ENCODE measurements at places on chromosomes 7 and 10. TPM values are rescaled to one million over a fixed set of nuclear protein-coding genes. Genes with fewer than 3 reads are reported as not detected.

DNA sequence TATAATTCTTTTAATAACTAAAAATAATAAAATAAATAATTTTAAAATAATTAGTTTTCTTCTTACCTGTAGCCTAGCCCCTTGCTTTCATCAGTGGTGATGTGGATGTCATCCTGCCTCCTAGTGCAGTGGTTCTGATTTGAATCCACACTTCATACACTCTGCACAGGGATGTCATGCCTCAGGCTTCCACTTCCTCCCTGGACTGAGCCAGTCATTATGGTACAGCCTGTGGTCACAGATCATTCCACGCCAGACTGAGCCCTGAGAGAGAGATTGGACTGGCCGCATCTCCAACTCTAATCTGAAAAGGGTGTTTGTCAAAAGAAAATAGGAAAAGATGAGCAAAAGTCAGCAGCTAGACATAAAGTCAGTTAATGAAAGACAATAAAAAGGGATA is 436.2 kb upstream of the IGFBP3 start:
- DNase-seq, result no peak

- DNase-seq, result peak; percentile 55
These were observed 100.1 kb downstream of the CYTH3 start for GRCh38 chr7:6172224-6172909.

- DNase-seq, result no peak
These were observed 46.4 kb downstream of the KIAA1217 start for GRCh38 chr10:24255115-24255880.

- no peak for DNase-seq
These were observed 131.0 kb upstream of the AOAH start for GRCh38 chr7:36855330-36855729.

The ELFN1 gene
- total RNA-seq, result 9.5 TPM

The VKORC1L1 gene
- 15.3 TPM for total RNA-seq

- DNase-seq, result no peak
These were observed 6.1 kb upstream of the SH3PXD2A start for GRCh38 chr10:103861505-103861904.

GRCh38 chr7:13724977-13725566 is 264.4 kb downstream of the ETV1 start:
- no peak for DNase-seq

The HKDC1 gene
- total RNA-seq, result not detected

- peak; percentile 78 for DNase-seq
These were observed 3.7 kb downstream of the ELOVL3 start for GRCh38 chr10:102229810-102230263.

The IDI2 gene
- 0.35 TPM for total RNA-seq

DNA sequence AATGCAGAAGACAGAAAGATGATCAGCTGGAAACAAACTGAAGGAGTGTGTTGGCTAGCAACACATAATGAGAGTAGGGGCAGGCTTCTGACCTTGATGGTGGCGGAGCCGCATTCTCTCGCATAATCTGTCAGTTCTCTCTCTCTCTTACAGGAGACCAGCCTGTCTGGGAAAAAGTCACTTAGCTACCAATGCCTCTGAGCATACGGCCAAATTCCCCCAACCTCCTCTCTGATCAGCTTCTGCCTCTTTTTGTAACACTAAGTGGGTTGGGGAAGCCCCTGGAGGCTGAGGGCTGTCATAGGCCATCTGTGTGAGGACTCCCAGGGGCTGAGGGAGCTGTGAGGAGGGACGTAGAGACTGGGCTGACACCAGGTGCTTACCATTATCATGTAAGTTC is 104.6 kb downstream of the HIPK2 start:
- no peak for DNase-seq

DNA sequence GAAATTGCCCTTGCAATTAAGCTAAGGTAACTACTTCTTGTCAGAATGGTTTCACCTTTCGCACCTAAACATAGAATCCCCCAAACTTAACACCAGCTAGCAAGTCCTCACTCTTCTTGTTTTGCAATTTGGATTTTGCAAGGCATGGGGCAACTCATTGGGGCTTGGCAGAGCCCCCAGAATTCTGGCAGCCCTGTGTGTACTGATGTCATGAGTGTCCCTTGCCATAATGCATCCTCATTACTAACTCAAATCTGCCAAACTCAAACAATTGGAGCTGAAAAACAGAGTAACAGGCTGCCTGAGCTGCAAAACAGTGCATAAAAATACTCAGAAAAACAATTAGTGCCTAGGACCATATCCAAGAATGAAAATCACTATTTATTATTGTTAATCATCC is 7.9 kb upstream of the XPNPEP1 start:
- no peak for DNase-seq

DNA sequence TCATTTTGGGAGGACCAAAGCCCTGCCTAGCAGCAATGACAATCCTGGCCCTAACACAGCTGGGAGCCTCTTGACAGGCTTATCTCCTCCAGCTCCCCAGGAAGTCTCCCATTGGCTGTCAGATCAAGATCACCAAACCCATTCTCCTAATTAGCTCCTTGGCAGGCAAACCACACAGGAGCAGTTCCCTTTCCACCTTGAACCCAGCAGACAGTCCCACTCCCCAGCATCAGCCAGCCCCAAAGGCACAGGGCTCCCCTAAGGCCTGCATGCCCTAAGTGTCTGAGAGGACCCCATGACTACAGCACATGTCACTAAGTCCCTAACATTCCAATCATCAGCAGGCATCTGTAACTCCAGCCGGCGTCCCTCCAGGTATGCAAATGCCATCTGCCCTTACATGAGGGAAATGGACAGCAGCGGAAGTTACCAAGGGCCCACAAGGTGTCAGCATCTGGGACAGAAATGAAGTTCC is 348.5 kb downstream of the KCNMA1 start:
- no peak for DNase-seq

The SLC26A5 gene
- total RNA-seq, result not detected

DNA sequence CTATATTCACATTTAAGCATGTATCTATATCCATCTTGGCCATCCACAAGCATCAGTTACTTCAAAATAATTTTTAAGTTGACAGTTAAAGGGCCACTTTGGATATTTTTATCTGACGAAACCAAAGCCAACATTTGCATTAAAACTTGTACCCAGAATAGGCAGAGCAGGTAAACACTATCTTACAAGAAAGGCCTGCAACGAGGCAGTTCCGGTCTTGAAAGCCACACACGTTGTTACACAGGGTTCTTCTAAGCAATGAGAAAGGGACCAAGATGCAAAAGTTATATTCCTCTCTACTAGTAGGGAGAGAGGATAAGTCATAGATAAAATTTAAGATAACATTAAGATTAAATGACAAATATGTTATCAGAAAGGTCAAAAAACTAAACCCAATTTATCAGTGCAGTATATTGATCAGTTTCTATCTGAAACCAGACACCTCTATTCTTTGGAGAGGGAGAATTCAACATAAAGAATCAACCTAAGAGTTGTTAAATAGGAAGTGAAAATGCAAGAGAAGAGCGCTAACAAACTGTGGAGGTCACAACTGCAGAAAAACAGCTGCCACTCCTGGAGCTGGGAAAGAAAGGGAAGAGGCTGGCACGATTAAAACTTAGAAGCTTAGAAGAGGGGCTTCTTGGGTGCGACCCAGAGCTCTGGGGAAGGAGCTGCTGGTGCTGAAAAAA is 701.3 kb downstream of the TNS3 start:
- no peak for DNase-seq

DNA sequence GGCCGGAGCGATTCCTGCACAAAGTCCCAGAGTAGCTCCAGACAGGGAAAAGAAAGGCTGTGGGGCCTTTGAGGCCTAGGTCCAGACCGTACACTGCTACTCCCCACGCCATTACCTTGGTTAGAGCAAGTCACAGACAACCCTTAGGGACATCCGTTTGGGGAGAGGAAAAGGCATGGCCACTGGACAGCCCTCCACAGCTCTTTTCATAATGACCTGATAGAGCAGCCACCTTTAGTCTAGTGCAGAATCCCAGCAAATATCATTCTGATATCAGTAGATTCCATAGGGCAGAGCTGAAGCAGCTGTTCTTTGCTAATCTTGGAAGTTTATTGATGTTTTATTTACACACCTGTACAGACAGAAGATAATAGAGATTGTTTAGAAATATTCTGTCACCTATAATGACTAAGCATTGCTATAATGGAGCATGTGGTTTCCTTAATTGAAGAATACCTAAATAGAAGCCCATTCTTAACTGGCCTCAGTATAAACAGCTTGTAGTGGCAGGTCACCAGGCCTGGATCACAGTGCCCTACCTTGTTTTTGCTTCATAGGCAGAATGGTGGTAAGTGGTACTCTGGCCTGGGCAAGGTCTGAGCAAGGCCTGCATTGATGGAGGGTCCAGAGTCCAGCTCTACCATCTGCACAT is 27.9 kb downstream of the OGDH start:
- no peak for DNase-seq

GRCh38 chr10:125629758-125630376 is 53.1 kb downstream of the TEX36 start:
- no peak for DNase-seq

GRCh38 chr7:35784332-35784731 is 16.5 kb upstream of the SEPTIN7 start:
- no peak for DNase-seq

DNA sequence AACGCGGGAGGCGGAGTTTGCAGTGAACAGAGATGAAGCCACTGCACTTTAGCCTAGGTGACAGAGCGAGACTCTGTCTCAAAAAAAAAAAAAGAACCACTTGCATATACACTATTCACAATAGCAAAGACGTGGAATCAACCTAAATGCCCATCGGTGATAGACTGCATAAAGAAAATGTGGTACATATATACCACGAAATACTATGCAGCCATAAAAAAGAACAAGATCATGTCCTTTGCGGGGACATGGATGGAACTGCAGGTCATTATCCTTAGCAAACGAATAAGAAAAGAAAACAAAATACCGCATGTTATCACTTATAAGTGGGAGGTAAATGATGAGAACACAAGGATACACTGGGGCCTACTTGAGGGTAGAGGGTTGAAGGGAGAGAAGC is 39.5 kb downstream of the EGFR start:
- DNase-seq, result no peak

DNA sequence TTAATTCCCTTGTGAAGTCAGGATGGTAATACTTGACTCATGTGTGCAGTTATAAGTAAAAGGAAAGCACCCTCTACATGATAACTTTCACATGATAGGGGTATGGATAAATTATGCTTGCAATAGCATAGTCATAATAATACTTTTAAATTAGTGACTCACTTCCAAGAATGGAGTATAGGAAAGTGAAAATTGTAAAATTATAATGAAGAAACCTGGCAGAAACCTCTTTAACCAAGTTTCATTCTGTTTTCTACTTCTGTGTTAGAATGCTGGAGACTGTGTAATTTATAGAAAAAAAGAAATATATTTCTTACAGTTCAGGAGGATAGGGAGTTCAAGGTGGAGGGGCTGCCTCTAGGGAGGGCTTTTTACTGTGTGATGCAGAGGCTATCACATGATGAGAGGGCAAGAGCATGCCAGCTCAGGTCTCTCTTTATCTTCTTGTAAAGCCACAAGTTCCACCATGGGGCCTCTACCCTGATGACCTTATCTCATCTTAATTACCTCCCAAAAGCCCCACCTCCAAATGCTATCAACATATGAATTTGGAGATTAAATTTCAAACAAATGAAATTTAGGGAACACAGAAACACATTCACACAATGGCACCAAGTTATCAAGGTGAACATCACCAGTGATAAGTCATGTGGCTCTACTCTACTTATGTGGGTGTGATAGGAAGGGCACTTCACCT is 43.2 kb downstream of the HDAC9 start:
- no peak for DNase-seq

The DEPP1 gene
- total RNA-seq, result 26.2 TPM

DNA sequence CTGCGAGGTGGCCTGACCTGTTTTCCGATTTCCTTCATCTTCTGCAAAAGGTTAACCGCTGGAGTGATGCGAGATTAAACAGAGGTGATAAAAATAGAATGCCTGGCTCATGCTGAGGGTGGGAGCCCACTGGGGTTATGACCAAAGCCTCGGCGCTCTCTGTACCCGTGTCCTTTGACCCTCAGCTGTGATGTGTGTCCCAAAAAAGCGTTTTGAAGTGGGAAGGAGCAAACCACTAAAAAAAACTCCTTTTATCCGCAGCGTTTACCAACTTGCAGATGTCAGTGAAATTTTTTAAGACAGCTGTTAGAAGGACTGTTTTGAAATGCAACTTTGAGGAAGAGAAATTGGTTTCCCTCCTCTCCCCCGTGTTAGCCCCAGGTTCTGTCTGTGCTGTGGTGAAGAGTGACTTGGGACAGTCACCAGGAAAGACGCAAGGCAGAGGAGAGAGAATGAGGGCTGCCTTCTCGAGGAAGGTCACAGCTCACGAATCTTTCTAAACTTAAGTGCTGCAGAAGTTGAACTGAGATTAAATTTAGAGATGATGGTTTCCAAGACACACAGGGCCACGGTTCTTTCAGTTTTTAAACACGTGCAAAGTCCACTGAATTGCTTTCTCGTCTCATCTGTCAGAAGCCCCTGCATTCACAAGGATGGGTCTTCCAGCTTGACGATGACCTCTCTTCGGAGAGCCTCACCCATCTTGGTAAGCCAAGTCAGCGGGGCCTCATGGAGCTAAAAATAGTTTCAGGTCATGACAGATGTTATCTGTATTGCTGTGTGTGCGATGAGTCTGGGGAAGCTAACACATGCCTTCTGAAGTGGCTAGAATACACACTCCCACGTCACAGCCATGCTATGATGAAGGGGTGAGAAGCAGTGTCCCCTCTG is 27.6 kb downstream of the AMZ1 start:
- no peak for DNase-seq

- no peak for DNase-seq
These were observed 204.4 kb downstream of the DIP2C start for GRCh38 chr10:484925-485661.

DNA sequence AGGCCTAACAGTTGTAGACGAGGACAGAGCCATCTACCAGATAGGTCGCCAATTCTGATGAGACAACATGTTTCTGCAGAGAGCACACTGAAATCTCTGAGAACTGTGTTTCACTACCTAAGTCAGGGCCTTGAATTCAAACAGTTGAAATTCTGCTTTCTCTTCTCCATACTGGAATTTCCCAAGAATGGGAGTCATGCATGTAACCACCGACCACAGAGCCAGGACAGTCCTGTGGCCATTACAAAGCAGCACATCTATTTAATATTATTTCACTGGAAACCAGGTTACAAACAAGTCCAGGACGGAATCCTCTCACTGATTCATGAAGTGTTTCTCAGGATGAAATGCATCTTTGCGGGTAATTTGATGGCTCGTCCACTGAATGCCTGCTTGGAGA is 62.0 kb upstream of the ST8SIA6 start:
- DNase-seq, result no peak

The NAT16 gene
- total RNA-seq, result not detected

The NXPH1 gene
- not detected for total RNA-seq
